Activated CD4-positive, alpha-beta T cell treated with anti-CD3 and anti-CD28 coated beads, Interleukin-2, amount 50 U/mL, for 48 hours (primary cell): ENCODE measurements at places on chromosomes 2 and 18.

- no peak for DNase-seq
Measured at GRCh38 chr2:133608291-133608690, 40.0 kb upstream of the NCKAP5 start.

GRCh38 chr2:98515250-98515991 is 70.8 kb downstream of the INPP4A start:
- DNase-seq: no peak

- no peak for DNase-seq
Measured at GRCh38 chr2:65652066-65652465, 219.7 kb upstream of the SPRED2 start.

DNA sequence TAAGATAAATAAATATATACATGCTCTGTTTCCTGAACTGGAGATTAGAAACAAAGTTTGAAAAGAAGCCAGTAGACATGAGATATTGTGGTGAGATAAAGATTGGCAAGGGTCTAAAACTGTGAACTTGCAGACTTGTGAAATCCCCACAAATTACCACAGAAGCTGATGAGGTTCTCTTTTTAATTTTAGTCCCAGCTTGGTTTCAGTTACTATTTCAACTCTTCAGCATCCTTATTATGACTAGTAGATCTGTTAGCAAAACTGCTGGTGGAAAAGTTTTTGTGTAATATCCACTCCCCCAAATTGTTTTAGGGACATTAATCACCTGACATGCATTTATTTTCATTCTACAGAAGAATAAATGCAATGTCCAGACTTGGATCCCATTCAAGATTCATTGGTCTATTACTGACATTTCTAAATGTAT is 20.8 kb downstream of the RASGRP3 start:
- no peak for DNase-seq

DNA sequence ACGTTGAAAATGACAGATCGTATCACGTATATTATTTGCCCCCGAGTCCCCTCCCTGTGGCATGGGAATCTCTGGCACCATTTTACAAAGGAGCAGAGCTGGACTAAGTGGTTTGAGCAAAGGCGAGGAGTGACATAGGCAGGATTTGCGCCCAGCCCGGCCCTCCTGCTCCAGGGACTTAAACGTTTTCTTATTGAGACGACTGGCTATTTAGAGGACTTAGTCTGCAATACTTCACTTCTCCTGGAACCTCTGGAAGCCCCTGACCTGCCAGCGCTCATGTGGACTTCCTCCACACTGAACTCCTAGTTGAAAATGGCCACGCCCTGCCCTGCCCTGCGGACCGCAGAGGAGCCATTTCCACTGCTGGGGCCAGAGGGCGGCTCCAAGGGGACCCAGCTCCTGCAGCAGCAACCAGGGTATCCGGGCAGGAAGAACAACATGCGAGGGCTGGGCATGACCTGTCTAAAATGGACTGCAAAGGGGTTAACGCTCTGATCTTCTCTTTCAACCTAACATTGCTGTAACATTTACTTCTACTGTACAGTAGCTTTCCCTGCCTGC is 690.7 kb downstream of the LRP1B start:
- DNase-seq: no peak
